HFFc6 (cell line): ENCODE measurements at places on chromosomes 11 and 22. TPM values are rescaled to one million over a fixed set of nuclear protein-coding genes. Genes with fewer than 3 reads are reported as not detected.
A peak's percentile ranks its signal among the peaks of the same experiment; 100 is the strongest.

DNA sequence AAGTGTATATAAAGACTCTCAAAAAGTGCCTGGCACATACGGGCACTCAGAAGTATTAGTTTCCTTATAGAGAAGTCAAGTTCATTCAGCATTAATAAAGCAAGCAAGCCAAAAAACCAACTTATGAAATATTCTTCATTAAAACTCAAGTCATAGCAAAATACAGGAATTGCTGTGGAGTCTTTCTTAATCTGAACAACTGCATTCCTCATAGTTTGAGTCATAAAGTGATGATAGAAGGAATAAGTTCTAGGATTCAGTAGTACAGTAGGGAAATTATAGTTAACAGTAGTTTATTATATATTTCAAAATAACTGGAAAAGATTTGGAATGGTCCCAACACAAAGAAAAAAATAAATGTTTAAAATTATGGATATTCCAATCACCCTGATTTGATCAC lies 200.3 kb downstream of the C11orf91 start:
- no peaks in the 10 kb centered on the region for H3K36me3 ChIP-seq
- H3K4me3 ChIP-seq: no peak overlapping the region
- peaks cover 44% of the 10 kb centered on the region for H3K4me1 ChIP-seq
- peak; percentile 12 for DNase-seq
- no peaks in the 10 kb centered on the region; the same call in 1 of the 2 replicates for H3K27me3 ChIP-seq

CCDC15 gene
- 1.4 to 2.9 TPM (median 2.6 TPM) in 3 replicates for total RNA-seq

GRCh38 chr11:66728693-66729385 lies at the start of gene SPTBN2:
Gene SPTBN2 (minus strand): TSS chr11:66729216. CDS start chr11:66721240, 7,976 bp downstream.
- peak within 1 kb of the TSS; percentile 82 for H3K4me3 ChIP-seq
- H3K36me3 ChIP-seq: peaks cover 5% of the 10 kb centered on the region; the same call in 1 of the 2 replicates
- peaks cover 46% of the 10 kb centered on the region for H3K27me3 ChIP-seq
- H3K27ac ChIP-seq: no peak within 1 kb of the TSS
- peaks cover 7% of the 10 kb centered on the region for H3K4me1 ChIP-seq

- no peak overlapping the region for H3K4me3 ChIP-seq
- no peak for DNase-seq
- H3K27me3 ChIP-seq: peaks cover 5% of the 10 kb centered on the region
These were observed 934.2 kb downstream of the BRD1 start for GRCh38 chr22:48893288-48894063.

OR52I1 gene
- total RNA-seq: not detected in 3 replicates

- H3K27me3 ChIP-seq: no peaks in the 10 kb centered on the region
- H3K36me3 ChIP-seq: no peaks in the 10 kb centered on the region
- H3K4me3 ChIP-seq: no peak overlapping the region
- H3K27ac ChIP-seq: no peak overlapping the region
These were observed 72.6 kb downstream of the GRK3 start for GRCh38 chr22:25637032-25637431.

DNA sequence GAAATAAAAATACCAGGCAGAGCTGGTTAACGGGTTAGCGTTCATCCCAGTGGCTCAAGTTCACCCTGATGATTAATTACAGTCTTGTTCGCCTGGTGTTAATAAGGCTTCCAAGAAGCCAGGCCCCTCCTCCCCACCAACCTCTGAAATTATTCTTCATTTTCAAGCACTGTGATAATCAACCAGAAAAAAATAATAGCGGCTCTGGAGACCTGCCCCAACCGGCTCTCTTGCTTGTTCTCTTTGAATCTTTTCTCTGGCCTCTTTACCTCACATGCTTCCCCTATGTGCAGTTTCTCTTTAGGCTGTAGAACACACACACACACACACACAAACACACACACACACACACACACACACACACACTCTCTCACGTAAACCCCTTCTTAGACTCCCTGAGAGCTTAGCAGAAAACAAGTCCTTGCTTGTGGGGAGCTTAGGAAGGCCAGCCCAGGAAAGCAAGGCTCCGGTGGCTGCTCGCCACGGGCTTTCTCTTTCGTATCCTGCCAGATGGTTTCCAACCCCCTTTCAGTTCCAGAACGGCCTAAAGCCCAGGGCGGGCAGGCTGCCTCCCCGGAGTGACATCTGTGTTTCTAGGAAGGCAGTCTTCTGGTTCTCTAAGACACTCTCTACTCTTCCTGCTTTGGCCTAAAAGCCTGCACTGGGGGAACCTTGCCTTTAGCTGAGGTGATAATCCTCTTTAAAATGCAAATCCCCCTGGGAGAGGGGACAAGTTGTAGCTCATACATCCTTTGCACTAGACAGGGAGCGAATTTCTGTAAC lies 106.4 kb upstream of the SESN3 start:
- H3K4me1 ChIP-seq: no peaks in the 10 kb centered on the region
- no peak overlapping the region for H3K27ac ChIP-seq
- H3K4me3 ChIP-seq: no peak overlapping the region
- DNase-seq: no peak
- H3K36me3 ChIP-seq: no peaks in the 10 kb centered on the region; the same call in 1 of the 2 replicates
- no peaks in the 10 kb centered on the region; the same call in 1 of the 2 replicates for H3K27me3 ChIP-seq

DNA sequence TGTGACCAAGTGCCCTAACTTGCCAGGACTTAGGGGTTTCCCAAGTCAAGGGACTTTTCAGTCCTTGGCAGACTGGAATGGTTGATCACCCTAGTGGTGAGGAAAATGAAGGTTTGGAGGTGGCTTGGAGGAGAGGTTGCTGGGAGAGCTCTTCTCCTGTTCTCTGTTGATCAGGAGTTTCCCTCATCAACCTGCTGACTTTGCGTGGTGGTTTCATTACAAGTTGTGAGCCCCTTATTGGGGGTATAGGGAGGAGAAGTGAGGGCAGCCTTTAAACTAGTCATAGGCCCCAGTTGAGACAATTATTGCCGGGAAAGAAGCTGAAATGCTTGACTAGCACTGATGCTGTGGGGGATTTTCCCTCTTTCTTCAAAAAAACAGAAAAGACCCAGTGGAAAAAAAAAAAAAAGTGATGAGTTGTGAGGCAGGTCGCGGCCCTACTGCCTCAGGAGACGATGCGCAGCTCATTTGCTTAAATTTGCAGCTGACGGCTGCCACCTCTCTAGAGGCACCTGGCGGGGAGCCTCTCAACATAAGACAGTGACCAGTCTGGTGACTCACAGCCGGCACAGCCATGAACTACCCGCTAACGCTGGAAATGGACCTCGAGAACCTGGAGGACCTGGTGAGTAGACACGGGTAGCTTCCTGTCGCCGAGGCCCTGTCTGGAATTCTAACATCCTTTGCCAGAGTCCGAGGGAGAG lies at the start of gene CXCR5:
Gene CXCR5, plus strand, starts transcription at position 525 of the 704 bp plus-strand sequence. Its CDS starts 50 bp downstream, at position 575.
- no peak within 1 kb of the TSS for H3K4me3 ChIP-seq
- H3K27ac ChIP-seq: no peak within 1 kb of the TSS
- H3K27me3 ChIP-seq: peaks cover 5% of the 10 kb centered on the region
- DNase-seq: no peak
- peaks cover 39% of the 10 kb centered on the region for H3K4me1 ChIP-seq

DNA sequence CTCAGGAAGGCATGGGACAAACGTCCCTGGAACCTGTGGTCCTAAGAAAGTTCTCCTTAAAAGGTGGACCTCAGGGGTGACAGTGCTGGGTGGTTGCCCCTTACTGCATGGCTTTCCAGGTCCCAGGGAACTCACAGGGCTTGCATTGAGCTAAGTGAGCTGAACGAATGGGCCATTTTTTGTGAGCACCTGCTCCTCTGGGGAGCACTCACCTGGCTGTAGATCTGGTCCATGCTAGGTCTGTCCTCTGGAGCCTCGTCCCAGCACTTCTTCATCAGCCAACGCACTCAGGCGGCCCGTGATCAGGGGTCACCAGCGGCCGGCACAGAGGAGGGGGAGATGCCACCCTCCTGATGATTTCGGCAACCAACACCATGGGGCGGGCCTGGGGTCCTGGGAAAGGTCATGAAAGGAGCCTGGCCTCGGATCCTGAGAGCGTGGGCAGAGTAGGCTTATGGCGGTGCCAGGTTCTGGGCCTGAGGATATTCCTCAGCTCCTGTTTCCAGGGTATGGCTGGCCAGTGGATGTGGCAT lies 36.8 kb upstream of the LRRC32 start:
- H3K27me3 ChIP-seq: peaks cover 40% of the 10 kb centered on the region
- DNase-seq: no peak
- peaks cover 7% of the 10 kb centered on the region for H3K4me1 ChIP-seq
- no peaks in the 10 kb centered on the region for H3K36me3 ChIP-seq
- no peak overlapping the region for H3K4me3 ChIP-seq
